Amniotic epithelial cell (primary cell): ENCODE measurements at places on chromosomes 12 and 14.

- DNase-seq, result no peak
Measured at GRCh38 chr12:24752763-24753462, 196.0 kb downstream of the BCAT1 start.

DNA sequence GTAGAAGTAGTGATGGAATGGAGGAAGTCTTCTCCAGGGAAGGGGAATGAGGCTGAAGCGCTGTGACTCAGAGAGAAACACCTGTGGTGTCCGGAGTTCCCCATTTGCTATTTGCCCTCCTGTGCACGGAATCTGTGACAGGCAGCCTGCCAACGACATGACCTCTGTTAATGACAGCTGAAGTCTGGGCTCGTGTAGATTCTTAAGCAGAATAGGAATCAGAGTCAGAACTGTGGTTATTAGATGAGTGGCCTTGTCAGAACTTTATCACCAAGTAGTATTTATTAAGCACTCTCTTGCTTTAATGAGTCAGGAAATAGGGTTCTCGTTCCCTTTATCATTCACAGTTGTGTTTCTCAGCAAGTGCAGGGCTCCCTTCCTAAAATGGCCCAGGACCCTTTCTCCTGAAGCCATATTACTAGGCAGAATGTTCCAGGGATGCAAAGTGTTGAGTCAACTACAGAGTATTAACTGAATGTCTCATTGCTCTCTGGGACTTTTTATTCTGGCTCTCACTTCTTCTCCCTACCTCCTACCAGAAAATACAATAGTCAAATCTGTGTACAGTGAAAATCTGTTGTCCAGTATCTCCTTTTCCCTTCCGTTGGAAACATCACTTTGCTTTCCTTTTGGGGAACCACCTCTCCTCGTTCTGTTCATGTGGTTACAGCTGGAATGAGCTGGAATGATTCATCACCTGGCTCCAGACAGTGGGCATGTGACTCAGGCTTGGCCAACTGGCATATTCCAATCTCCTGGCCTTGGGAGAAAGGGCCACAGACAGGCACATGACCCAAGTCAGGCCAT, 77.8 kb upstream of the MAX start:
- DNase-seq, result peak; percentile 93

DNA sequence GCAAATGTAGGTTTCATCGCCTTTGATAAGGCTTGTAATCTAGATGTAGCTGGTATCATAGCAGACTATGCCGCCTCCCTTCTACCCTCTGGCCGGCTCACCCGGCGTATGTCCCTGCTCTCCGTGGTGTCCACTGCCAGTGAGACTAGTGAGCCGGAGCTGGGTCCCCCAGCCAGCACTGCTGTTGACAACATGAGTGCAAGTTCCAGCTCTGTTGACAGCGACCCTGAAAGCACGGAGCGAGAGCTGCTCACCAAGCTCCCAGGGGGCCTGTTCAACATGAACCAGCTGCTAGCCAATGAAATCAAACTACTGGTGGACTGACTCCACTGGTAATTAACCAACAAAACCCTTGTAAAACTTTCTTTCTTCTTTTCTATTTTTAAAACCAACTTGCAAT, 49.0 kb upstream of the A2ML1 start:
- DNase-seq, result no peak

GRCh38 chr12:39617887-39618286, 1.7 kb downstream of the ABCD2 start:
- DNase-seq, result no peak

GRCh38 chr14:75081660-75082229, 12.3 kb downstream of the ZC2HC1C start:
- no peak for DNase-seq

GRCh38 chr14:69931960-69932359, 52.7 kb downstream of the SMOC1 start:
- DNase-seq, result no peak

GRCh38 chr12:48903982-48904411, 21.3 kb downstream of the FKBP11 start:
- DNase-seq, result peak; percentile 85

DNA sequence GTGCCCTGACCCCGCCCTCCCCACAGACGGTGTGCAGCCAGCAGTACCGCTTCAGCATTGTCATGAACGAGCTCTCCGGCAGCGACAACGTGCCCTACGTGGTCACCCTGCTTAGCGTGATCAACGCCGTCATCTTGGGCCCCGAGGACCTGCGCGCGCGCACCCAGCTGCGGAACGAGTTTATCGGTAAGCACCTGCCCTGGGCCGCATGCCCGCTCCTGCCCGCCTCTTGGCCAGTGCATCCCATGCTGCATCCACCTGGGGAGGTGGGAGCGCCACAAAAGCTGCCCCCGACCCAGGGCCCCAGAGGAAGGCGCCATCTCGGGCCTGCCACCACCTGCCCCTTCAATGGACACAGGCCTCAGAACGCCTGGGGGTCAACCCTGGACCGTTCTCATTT, 13.9 kb downstream of the INF2 start:
- DNase-seq, result no peak

DNA sequence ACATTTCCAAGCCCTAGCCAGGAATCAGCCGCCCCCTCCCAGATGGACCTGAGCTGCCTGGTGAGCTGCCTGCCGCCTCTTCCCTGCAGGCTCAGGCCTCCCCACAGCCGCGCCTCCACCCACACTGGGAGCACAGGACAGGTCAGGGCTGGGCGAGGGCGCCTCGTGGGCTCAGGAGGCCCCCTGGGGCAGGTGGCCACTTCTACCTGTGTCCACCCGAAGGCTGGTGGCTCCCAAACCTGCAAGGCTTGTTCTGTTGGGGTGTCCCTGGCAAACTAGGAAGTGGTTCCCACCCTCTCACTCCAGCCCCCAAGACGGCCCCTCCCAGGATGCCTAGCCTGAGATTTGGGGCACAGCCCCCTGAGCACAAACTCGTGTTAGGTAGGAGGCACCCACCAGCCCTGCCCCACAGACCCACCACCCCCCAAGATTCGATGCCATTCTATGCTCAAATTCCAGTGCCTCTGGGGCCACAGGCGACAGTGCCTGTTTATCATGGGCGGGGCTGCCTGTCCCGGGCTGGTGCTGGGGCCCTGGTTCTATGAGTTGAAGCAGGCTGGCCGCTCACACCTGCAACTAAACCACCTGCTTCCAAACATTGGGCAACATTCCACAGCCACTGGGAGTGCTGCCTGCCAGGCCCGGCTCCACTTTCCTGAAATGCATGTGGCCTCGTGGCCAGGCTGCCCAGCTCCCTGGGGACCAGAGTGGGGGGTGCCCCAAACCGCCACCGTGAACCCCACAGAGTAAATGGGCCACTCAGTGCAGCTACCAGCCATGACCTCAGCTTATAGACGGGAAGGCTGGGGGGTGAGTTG, 6.8 kb downstream of the MMP17 start:
- DNase-seq, result no peak

DNA sequence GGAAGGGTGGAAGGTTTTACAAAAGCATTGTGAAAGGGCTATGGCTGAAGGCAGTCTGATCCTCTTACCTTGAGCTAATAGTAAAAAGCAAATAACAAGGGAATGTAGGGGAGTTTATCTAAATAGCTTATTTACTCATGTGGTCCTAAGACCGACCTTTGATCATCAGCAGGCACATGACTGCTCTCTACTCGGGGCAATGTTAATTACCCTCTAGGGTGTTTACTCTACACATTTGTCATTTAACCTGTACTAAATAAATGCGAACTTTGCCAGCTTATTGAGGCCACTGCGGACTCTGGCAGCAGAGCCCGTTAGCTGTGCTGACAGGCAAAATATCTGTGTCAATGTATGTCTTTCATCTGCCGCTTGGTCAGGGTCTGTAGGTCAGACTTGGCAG, 768.3 kb upstream of the ATXN7L3B start:
- DNase-seq, result no peak

DNA sequence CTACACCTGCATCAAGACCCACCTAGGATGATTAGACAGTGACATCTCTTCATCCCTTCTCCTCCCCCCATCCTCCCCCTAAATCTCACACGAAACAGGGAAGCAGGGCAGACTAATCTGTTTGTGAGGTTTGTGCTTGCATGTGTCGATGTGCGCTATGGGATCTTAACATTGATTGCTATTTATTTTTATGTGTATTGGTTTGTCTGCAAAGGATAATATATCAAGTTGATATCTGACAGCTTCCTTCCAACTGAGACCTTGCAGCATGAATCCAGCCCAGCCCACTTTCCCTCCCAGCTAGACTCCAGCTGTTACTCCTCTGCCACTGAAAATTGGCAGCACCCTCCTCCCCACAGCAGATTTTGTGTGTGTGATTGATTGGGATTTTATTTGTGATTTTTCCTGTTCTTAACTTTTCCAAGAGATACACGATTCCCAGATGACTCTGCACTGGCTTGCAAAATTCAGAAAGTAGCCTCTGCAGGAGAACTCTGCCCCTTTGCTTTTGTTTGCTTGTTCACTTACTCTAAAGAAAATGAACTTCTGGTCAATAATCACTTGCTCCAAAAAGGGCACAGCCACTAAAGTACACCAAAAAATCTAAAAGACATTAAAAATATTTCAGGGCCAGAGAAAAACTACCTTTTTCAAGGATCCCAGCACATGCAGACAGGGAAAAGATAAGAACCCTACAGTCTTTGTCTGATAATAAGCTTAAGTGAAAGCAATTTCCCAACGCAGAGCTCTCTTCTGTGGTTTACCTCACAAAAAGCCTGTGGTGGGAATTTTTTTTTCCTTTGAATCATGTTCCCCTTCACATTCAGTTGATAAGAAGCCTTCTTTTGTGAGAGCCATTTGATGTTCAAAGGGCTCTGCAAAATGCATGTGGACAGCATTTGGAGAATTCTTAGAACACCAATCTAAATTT, 222.1 kb downstream of the RPS29 start:
- peak; percentile 4 for DNase-seq

- DNase-seq, result peak; percentile 26
Measured at GRCh38 chr12:106145539-106146447, 7.0 kb upstream of the NUAK1 start.

DNA sequence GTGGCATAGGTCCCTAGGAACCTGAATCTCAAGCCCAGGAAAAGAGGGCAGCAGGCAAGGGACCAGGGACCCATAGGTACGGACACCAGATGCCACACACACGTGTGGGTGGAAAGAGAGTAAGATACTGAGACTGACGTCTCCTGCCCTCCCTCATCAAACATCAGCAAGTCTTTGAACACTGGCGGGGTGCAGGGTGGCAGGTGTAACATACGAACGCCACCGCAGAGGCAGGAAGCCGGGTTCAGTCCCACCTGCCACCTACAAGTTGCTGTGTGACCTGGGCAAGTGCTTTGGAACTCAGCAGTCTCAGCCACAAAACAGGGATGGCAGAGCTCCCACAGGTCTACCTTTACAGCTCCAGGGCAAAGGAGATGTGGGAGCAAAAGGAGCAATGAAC, 11.1 kb downstream of the ACTN1 start:
- no peak for DNase-seq

- no peak for DNase-seq
Measured at GRCh38 chr12:12461923-12462315, 100.7 kb downstream of the DUSP16 start.

GRCh38 chr12:55400229-55400628, at the start of gene OR6C65:
TSS of gene OR6C65 (plus strand) at chr12:55400529. CDS start at chr12:55400529, 0 bp downstream.
- no peak for DNase-seq

- DNase-seq, result no peak
Measured at GRCh38 chr12:71447691-71448132, 8.1 kb downstream of the LGR5 start.

- no peak for DNase-seq
Measured at GRCh38 chr12:86138770-86139169, 117.4 kb downstream of the MGAT4C start.

- no peak for DNase-seq
Measured at GRCh38 chr12:115944837-115945490, 332.5 kb downstream of the MED13L start.

GRCh38 chr12:1318327-1319031, 275.9 kb downstream of the FBXL14 start:
- peak; percentile 55 for DNase-seq

DNA sequence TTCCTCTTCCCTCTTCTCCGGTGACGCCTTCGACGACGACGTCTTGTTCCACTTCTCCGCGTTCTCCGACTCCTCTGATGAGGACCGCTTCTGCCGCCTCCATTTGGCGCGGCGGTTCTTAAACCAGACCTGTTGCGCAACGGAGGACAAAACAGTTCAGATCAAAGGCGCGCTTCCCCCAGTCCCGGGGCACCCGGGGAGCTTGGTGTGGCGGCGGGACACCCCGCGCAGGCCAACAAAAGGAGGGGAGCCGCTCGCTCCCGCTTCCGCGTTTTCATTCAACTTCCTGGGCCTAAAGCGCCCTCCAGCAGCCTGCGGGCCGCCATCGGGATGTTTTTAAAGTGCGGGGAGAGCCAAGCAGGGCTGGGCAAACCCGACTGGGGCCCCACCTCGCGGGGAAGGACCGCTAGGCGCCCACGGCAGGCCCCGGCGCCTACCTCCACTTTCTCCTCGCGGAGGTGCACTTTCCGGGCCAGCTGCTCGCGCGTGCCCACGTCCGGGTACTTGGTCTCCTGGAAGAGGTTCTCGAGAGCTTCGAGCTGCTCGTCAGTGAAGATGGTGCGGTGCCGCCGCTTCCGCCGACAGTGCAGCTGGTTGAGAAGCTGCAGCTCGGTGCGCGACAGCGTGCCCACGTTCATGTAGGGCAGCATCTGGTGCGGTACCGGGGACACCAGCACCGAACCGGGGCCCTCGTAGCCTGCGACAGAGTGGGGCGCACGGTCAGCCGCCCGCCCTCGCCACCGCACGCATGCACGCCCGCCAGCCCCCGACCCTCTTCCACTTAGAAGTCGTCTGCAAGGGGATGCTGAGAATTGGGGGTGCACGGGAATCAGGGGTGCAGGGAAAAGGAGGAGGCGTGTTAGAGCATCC, 1.2 kb downstream of the GSC start:
- no peak for DNase-seq

DNA sequence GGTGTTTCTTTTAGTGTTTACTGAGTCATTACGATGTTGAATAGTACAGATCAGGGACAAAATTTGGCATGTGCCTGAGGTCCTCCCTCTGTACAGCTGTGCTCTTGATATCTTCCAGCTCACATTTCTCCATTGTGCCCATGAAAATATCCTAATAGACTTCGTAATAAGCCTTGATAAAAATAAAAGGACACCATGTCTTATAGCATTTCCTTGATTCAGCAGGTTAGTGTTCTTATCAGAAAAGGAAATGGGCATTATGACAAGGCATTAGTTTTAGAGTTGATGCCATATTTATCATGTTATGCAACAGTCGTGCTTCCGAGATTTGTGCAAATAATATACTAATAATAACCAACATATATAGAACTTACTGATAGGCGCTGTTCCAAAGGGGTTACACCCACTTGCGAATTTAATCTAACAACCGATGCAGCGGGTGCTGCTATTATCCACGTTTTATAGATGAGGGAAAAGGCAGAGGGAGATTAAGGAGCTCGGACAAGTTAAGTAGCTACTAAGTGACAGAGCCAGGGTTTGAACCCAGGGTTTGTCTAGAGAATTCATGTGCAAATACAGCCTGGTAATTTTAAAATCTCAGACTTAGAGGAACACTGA, 15.1 kb upstream of the WNK1 start:
- no peak for DNase-seq

- peak; percentile 21 for DNase-seq
Measured at GRCh38 chr14:59510001-59510400, 25.7 kb downstream of the JKAMP start.

GRCh38 chr12:115895247-115895646, 382.2 kb downstream of the MED13L start:
- no peak for DNase-seq
